ENCODE measurements at places on chromosomes 6 and 20. TPM values are rescaled to one million over a fixed set of nuclear protein-coding genes. Genes with fewer than 3 reads are reported as not detected.

- no peak for DNase-seq
Measured at GRCh38 chr6:158758941-158759479, 60.2 kb downstream of the EZR start.

DNA sequence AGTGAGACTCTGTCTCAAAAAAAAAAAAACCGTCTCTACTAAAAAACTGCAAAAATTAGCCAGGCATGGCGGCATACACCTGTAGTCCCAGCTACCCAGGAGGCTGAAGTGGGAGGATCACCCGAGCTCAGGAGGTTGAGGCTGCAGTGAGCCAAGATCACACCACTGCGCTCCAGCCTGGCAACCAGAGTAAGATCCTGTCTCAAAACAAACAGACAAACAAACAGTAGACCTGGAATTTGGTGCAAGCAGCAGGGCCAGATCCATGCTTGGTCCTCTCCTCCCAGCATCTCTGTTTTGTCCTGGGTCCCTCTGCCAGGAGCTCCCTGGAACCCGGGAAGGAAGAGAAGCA lies 11.6 kb downstream of the RIPOR3 start:
- no peak for DNase-seq

- no peak for DNase-seq
Measured at GRCh38 chr6:92337571-92337970, 1081.8 kb downstream of the EPHA7 start.

DNA sequence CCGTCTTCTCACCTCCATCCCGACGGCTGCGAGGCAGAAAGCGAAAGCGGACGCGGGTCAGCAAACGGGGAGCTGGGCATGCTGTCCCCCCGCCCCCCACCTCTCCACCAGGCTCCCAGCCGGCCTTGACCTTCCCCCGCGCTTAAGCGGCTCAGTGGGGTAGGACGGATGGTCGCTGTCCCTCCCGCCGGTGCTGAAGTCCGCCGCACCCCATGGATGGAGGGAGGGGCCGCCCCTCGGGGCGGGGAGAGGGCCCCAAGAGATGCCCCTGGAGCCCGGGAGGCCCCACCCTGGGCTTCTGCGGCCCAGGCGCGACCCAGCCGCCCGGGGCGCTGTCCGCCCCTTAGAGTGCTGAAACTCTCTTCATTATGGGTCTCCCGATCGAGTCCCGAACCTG lies at the start of gene KCNB1:
Gene KCNB1 (minus strand): TSS at position 48 of the 397 bp plus-strand sequence. CDS start 188 bp downstream, outside the sequence.
- DNase-seq = peak; percentile 57

DNA sequence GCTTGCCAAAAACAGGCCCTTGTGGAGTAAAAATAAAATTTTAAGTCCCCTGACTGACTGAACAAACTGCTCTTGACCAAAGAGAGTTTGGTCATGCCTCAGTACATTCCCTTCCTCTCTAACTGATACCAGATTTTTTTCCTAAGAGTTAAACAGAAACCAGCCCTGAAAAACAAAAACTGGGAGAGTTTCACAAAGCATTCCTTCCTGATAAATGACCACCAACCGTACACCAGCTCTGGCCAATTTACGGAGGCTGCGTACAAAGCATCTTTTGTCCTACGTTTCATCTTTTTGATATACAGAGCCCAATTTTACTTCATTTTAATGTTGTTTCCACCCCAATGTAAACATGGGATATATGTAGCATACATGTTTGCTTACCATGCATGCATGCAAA lies 477.4 kb upstream of the HTR1E start:
- no peak for DNase-seq

GRCh38 chr20:8361006-8361652 lies 229.1 kb downstream of the PLCB1 start:
- DNase-seq = no peak

Gene SF3B5
- polyA plus RNA-seq = 178 TPM

GRCh38 chr6:2843138-2843740 lies 1.6 kb upstream of the SERPINB1 start:
- DNase-seq = no peak

DNA sequence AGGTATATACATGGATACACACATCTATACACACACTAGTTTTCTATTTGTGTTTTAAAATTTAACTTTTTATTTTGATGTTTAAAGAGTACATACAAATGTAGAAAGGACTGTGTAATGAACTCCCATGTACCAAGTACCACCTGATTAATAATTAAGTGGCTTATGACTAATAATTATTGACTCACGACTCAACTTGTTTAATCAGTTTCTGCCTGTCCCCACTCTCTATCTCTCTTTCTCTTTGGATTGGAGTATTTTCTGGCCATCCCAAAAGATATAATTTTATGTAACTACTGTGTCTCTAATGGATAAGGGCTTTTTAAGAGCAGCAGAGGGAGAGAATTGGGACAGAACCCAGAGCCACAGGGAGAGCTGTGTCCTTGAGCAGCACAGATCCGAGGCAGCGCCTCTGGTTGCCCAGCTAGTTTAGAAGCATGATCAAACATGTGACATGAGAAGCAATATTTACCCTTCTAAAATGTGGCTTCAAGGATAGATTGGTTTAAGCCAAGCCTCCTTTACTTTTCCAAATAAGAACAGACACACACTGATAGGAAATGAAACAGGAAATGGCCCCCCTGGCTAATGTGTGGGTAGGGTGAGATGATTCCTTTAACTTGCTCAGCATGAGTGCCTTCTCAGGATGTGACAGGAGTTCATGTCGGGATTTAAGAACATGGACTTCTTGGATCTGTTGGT lies 81.0 kb downstream of the ERMARD start:
- no peak for DNase-seq

Gene TBXT
- polyA plus RNA-seq = not detected

DNA sequence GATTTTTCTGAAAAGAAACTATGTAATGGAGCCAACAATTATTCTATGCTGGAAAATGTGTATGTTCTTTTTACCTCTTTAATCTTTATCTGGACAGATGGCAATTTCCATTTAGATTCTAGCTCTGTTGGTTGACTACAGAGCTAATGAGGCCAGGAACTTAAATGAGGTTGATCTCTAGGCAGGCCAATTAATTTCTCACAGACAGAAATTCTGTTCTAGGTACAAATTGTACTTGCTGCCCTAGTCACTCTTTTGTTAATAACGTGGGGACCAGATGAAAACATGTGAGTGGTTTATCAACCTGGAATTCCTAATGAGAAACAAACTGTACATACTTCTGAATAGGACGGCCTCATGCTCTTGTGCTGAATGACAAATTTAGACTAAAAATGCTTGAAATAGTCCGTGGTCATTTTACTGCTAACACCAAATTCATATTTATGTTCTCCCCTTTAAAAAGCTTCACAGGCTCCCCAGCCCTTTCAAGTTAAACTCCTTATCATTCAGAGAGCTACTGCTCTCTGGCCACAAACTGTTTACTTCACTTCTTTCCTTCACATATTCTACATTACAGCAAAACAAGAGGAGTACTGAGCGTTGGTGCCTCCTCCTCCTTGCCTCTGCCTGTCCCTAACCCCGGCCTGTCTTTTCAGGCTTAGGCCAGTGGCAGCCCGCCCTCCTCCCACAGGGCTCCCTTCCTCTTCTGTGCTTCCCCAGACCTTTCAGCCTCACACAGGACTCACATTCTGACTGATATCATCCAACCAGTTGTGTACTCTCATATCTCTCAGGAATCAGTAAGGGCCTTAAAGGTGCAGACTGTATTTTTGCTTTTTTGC lies 41.4 kb downstream of the DTNBP1 start:
- DNase-seq = peak; percentile 37
